ENCODE measurements at places on chromosomes 7 and 10.

DNA sequence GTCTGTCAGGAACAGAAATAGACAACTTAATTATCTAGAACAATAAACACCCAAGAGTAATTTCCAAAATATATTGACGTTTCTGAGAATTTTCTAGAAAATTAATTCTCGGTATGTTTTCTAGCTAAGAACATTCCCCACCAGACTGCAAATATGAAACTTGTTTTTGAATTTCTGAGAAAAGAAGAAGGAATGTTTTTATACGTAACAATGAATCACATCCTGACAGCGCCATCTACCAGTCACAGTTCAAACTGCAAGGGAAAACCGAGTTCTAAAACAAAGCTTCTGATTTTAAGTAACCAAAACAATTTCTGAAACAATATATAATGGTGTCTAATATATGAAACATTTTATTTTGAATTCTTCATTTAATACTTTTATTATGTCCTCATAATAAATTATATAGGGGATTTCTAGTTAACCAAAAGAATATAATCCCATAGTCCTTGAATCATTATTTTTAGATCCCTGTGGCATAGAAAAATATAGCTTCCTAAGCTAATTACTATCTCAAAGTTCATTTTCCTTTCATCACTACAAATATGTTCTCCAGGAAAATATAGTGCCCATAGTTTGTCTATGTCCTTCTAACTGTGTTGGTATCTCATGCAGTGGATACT is 34.5 kb upstream of the MEOX2 start:
- peak; percentile 47 for DNase-seq

GRCh38 chr10:119758448-119759195 is 32.8 kb downstream of the INPP5F start:
- no peak for DNase-seq

DNA sequence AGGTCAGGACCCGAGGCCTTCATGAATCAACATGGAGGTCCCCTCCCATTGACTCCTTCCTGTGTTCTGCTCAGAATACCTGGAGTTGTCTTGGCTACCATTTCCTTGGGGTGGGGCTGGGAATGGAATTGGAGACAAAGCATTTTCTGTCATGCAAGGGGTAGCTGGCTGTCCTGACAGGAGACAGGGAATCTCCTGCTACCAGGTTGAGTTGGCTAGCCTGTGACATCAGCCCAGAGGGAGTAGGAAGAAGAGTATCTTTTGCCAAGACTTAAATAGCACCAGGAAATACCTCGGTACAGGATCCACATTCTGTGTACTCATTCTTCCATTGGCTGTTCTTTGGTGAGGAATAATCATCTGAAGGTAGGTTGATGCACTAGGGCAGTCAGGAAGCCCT is 4.9 kb downstream of the ZDHHC16 start:
- no peak for DNase-seq

- no peak for DNase-seq
These were observed 1.0 kb upstream of the GNA12 start for GRCh38 chr7:2845034-2845592.

DNA sequence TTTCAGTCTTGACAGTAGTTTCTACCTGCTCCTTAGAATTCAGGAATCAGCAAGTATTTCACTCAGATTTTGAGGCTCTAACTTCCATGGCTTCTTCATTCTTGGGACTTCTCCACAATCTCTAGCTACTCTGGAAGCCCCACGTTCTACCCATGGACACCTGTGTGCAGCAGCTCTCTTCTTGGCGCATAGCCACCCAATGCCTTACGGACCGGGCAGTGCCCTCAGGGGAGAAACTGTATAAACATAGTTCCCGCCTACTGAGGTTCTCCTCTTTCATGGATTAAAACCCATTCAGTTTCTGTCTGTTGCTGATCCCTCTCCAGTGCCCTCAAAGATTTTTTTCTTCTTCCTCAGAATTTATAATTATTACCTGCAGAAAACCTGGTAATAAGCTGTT is 177.1 kb downstream of the SORCS1 start:
- no peak for DNase-seq

- DNase-seq = no peak
These were observed 633.8 kb upstream of the FOXK1 start for GRCh38 chr7:4048336-4048735.

- peak; percentile 80 for DNase-seq
These were observed 2.1 kb downstream of the PCOLCE start for GRCh38 chr7:100604028-100604975.

- DNase-seq = no peak
These were observed 185.3 kb downstream of the WDR11 start for GRCh38 chr10:121036431-121036830.

GRCh38 chr7:2099048-2099957 is 133.4 kb downstream of the MAD1L1 start:
- DNase-seq = peak; percentile 18

GRCh38 chr10:123134915-123135414 is 805 bp upstream of the HMX3 start:
- no peak for DNase-seq

GRCh38 chr7:50817561-50817960 is 34.9 kb upstream of the GRB10 start:
- DNase-seq = no peak

DNA sequence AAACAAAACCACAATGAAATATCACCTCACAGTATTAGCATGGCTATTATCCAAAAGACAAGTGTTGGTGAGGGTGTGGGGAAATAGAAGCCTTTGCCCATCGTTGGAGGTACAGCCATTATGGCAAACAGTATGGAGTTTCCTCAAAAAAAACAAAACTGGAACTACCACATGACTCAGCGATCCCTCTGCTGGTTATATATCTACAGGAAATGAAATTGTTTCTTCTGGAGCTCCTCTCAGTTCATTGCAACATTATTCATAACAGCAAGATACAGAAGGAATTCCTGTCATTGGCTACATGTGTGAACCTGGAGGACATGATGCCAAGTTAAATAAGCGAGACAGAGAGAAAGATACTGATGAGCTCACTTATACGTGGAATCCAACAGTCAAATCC is 2.4 kb upstream of the UBE3C start:
- peak; percentile 85 for DNase-seq

- no peak for DNase-seq
These were observed 827 bp upstream of the FASTK start for GRCh38 chr7:151081170-151082101.

DNA sequence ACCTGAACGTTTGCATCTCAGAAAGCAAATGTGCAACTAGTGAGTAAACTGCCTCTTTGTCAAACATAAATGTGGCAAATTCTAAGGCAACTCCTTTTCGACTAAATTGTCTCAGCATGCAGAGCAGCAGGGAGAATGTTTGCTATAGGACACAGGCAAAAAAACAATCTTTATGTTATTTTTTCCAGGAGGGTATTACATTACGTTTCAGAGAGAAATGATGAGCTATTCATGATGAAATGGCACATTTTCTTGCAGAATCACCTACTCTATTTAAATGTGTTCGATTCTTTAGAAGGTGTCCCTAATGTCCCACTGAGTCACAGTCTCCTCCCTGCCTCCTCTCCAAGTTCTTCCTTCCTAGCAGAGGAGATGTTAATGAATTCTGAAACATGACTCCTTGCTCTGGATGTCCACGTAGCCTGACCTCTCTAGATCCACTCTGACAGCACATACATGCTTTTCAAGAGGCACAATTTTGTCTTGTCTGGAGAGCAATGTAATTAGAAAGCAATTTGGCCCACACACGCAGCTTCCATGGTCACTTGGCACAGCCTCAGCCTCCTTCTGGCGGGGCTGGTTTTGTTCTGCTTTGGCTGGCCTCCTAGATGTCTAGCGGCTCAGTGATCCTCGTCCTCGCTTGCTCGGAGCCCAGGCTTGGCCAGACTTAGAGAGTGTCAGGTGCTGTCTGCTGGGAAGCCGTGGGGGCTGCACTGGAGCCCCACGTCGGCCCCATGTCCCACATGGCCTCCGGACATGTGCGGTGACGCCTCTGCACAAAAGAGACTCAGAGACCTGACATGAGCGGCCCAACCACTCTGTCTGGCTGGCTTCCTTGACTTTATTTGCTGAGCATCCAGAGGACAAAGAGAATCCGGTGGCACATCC is 125.7 kb upstream of the ZNF438 start:
- DNase-seq = no peak

- DNase-seq = peak; percentile 43
These were observed 13.9 kb downstream of the OSBPL3 start for GRCh38 chr7:24965831-24966708.

DNA sequence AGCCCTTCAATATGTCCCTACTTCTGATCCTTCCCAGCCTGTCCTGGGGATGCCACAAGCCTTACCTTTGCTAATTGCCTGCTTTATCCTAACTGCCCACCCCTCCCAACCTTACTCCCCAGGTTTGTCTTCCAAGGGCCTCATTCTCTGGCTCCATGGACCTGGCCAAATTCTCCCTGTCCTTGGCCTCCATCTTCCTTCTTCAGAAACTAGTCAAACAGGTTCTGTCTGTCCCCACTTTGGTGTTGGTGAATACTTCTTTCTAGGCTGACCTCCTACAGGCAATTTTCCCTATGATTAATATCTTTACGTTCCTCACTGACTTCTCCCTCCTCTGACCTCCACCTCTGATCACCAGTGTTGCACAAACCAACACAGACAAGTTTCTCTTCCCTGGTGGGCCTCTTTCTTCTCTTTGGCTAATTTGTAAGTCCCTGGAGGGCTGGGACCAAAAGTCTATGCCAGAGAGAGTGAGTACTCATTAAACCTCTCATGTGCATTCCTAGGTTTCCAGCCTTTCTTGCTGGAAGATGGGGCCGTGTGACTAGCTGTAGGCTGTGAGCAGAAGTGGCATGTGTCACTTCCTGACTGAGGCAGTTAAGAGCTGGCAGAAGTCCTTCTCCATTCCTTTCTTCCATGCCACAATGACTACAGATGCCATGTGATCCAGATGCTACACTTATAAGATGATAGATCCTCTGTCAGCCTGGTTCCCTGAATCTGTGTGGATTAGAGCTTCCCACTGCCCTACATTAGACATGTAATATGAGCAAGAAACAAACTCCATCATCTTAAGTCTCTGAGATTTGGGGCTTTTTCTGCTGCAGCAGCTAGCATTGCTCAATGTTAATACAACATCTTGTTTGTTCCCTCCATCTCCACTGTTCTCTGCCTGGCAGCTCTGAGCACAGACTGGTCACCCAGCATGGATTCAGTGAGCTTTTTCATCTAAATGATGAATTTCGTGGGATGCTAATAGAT is 382.7 kb downstream of the RPS24 start:
- peak; percentile 61 for DNase-seq

DNA sequence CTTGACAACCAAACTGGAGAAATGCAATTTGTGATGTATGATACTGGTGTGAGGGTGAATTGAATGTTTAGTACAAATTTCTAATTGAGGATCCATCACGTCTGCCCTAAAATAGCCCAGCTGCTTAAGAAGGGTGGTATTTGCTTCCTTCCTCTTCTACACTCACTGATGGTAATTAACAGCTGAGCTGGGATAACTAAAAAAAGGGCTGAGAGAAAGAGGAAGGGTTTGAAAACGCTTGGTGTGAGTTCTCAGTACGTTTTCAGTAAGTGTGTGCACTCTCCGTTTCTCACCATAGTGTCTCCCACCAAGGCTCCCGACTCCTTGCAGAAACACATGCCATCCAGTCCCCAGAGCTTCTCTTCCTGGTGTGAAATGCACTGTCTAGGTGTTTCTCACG is 54.3 kb downstream of the MAP3K8 start:
- peak; percentile 51 for DNase-seq

GRCh38 chr10:60998932-60999331 is 54.9 kb upstream of the RHOBTB1 start:
- DNase-seq = no peak

DNA sequence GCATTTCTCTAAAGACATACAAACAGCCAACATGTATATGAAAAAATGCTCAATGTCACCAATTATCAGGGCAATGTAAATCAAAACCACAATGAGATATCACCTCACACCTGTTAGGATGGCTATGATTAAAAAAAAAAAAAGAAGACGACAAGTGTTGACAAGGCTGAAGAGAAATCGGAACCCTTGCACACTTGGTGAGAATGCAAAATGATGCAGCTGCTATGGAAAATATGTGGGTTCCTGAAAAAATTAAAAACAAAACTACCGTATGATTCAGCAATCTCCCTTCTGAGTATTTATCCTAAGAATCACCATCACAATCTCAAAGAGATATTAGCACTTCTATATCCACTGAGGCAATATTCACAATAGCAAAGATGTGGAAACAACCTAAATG is 11.3 kb downstream of the LMBR1 start:
- no peak for DNase-seq

GRCh38 chr10:9786576-9786975 is 1231.1 kb upstream of the CELF2 start:
- no peak for DNase-seq

DNA sequence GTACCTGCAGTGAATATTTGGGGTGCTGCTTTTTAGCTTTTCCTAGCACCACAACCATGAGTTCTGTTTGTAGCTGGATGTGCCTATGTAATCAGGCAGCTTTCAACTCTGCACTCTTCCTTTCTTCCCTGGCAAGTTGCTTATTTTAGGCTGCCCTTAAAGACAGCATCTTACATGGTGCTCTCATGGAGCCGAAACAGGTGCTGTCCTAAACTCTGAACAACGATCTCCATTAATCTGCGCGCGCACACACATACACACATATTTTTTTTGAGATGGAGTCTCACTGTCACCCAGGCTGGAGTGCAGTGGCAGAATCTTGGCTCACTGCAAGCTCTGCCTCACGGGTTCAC is 9.1 kb downstream of the RPS24 start:
- no peak for DNase-seq

DNA sequence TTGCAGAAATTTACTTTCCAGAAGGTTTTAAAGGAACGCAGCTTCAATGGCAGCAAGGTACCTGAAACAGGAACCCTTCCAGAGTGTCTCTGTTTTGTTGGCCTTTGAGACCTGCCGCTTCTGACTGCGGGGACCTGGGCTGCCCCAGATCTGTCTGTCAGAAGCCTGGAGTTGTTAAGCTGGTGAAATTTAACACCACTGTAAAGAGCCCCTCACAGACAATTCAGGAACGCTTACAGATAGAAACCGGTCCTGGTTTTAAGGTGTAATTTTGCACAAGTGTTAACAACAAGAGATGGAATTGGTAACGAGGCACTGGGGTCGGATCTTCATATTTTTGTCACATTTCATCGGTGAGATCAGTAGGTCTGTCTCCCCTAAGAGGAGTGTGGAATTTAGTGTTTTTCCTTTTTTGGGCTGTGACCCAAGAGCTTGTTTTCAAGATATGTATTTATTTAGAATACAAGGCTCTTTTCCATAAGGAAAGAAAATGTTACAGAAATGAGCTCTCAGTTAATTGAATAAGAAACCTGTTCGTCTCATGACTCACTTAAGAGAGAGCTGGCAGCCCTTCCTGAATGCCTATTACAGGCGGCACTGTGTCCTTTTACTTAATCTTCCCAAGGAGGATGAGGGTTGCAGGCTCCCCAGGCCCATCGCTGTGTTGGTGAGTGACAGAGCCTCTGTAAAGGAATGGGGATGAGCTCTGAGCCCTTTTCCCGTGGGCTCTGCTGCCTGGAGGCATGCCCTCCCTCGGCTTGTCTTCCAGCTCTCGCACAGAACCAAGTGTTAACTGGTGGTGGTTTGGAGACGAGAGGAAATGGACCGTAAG is 168.7 kb downstream of the CUX1 start:
- no peak for DNase-seq

DNA sequence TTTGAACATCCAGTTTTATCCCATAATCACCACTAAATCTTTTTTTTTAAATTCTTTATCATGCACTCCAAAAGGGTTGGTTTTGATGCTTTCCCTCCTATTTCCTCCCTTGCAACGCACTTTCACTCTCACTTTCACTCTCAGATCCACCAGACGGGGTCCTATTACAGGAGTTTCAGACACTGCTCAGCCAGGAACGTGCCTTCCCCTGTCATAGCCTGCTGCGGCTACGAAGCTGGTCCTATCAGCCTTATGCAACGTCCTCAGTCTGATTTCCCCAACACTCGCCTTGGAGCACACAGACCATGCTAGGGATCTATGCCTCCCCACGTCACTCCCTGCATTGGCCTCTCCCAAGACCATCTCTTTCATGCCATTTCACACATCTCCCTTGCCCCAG is 23.4 kb downstream of the ZPBP start:
- peak; percentile 85 for DNase-seq
